ENCODE measurements at places on chromosomes 3 and 15.

GRCh38 chr3:111531446-111531845 lies 10.6 kb upstream of the CD96 start:
- ATAC-seq: no peak

DNA sequence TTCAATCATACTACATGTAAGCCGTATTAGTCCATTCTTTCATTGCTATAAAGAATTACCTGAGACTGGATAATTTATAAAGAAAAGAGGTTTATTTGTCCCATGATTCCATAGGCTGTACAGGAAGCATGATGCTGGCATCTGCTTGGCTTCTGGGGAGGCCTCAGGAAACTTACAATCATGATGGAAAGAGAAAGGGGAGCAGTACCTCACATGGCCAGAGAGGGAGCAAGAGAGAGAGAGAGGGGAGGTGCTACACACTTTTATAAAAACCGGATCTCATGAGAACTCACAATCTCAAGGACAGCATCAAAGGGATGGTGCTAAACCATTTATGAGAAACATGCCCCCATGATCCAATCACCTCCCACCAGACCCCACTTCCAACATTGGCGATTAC lies 14.3 kb upstream of the CLASP2 start:
- no peak for ATAC-seq

DNA sequence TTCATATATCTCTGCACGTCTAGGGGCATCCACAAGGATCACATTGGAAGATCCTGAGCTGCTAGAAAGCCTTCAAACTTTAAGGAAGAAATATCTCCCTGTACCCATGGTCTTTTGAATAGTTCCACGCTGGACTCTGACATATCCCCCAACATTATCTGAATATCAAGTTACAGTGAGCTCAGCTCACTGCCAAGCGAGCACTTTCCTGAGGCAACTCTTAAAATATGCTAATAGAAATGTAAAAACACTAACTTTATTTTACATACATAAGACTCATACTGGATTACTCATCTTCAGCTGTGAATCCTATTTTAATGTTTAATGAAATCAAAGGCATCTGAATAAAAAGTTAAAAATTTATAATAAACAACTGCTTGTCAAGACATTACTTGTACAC lies 420.2 kb upstream of the CCDC54 start:
- ATAC-seq: no peak

- ATAC-seq: no peak
Observed at GRCh38 chr15:91944331-91944730, 90.8 kb downstream of the SLCO3A1 start.

- ATAC-seq: no peak
Observed at GRCh38 chr3:123766193-123767008, 117.7 kb downstream of the MYLK start.

DNA sequence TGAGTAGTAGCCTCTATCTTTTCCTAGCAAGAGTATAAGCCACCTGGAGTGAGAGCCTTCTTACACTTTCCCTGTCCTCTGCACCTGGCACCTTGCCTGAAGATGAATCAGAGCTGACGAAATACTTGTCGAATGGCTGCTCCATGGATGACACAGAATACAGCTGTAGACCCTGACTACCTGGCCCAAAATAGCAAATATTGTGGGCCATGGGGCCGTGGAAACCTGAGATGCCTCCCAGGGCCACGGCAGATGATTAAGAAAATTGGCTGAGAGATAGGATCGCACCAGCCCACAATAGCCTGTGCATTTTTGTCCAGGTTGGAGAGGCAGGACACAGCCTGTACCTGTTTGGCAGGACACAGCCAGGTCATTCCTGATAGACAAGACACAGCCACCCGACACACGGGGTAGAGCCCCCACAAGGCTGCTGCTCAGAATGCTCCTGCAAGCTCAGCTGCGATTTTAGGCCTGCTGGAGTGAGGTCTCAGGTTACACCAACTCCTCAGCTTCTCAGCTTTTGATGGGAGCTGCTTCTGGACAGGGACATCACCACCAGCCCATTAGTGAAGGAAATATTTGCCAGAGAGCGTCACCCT lies 22.9 kb upstream of the TPM1 start:
- no peak for ATAC-seq

GRCh38 chr3:66066963-66067617 lies 28.4 kb upstream of the MAGI1 start:
- ATAC-seq: no peak

- no peak for ATAC-seq
Observed at GRCh38 chr3:184423561-184423960, 43.7 kb downstream of the CHRD start.

GRCh38 chr3:28947061-28947460 lies 333.8 kb upstream of the RBMS3 start:
- ATAC-seq: no peak

GRCh38 chr3:99730870-99731269 lies 86.8 kb upstream of the CMSS1 start:
- ATAC-seq: no peak

- no peak for ATAC-seq
Observed at GRCh38 chr15:81863162-81863561, 182.7 kb downstream of the MEX3B start.

GRCh38 chr3:29759411-29760225 lies 478.7 kb downstream of the RBMS3 start:
- ATAC-seq: no peak

GRCh38 chr3:11346416-11346815 lies 74.2 kb downstream of the ATG7 start:
- ATAC-seq: no peak

DNA sequence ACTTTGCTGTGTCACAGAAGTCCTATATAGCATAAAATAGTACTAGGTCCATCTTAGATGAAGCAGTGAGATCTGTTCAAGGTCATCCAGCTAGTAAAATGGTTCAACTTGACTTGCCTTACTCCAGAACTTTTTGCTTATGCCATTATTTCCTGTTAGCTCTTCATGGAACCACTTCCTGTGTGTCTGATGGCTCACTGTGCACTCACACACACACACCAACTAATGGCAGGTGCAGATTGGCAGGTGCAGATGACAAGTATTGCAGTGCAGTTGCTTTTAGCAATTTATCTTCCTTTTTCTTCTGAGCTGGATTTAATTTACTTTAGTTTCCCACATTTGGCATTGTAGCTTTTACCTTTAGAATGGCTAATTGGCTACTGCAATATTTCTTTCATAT lies 29.8 kb downstream of the GOLGA8S start:
- ATAC-seq: no peak

- ATAC-seq: no peak
Observed at GRCh38 chr3:155639462-155640055, 105.3 kb downstream of the PLCH1 start.

DNA sequence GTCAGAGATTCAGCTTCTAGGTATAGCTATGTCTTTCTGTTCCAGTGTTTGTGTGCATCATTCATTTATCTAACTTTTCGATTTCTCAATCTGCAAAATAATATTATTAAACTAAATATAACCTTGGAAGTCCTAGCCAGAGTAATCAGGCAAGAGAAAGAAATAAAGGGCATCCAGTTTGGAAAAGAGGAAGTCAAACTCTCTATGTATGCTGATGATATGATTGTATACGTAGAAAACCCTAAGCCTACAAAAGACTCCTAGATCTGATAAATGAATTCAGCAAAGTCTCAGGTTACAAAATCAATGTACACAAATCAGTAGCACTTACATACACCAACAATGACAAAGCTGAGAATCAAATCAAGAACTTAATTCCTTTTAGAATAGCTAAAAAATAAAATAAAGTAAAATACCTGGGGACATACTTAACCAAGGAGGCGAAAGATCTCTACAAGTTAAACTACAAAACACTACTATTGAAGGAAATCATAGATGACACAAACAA lies 718.2 kb downstream of the NTRK3 start:
- no peak for ATAC-seq

GRCh38 chr3:73228000-73228399 lies 166.5 kb downstream of the EBLN2 start:
- no peak for ATAC-seq

DNA sequence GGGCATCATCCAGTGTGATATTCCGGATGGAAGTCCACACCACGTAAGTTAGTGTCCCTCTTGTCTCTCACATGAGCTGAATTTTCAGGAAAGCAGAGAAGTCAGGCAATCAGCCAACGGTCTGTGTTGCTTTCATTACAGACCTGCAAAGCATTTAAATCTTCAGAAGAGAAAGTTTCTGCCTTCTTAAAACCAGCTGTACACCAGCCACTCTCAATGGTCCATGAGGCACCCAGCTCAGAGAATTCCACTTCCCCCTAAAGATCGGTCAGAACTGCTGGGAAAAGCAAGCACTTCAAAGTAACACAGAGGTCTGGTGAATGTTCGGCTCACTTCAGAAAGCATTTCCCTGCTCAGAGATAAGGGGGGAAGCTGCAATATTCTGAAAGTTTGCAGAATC lies 903.7 kb downstream of the EPHA3 start:
- no peak for ATAC-seq

DNA sequence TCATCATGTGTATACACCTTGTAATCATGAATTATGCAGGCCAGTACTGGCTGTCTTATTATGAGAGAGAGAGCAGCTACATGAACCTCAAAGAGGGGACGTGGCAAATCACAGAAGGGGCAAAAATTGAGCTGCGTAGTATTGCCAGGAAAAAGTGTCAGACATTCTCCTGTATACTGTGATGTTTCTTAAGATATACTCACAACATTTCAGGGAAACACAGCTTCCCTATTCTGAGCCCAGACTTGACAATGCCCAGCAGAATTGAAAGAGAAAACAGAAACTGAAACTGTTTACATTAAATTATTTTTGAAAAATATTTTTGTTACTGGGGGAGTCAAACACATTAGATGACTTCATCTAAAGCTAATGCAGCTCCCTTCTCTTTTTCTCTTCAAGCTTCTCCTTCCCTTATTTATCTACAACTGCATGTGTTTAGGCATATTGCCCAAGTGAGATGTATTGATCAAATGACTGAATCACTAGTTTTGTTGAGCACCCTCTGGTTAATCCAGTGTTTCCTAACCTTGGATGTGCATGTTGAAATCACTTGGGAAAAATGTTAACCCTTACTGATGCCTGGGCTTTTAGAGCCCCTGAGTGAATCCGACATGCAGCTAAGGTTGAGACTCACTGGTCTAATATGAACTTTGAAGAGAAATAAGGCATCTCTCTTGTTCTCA lies 39.5 kb downstream of the CADPS start:
- ATAC-seq: no peak
